ENCODE measurements at places on chromosomes 13 and 19.
A peak's percentile ranks its signal among the peaks of the same experiment; 100 is the strongest.

DNA sequence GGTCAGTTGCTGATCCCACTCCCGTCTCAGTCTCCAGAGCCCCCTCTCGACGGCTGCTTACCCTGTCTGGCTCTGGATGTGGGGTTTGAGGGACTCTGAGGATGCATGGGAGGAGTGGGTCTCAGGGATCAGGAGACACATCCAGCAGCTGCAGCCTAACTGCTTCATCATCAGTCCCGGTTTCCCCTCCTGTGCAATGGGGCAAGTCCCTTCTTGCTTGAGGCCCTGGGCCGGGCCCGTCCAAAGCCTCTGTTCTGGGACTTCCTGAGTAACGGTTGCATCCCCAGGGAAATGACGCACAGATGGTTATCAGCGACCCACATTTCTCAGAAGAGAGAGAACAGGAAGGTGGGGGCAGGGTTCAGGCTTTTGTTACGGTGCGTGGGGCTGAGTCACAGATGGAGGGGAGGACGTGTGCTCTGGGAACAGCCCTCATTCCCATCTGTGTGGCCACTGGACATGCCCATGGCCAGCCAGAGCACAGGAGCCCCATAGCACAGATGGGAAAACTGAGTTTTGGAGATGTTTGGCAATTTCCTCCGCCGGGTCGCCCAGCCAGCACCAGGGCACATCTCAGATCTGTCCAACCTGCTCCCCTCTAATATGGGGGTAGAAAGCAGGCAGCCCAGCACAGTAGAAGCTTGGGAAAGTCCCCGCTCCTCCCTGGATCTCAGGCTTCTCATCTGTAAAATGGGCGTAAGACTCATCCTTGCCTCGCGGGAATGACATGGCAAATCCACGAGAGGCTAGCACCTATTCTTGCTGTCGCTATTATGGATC lies 19.3 kb downstream of the GNA15 start:
- peak; percentile 100 for DNase-seq

- peak; percentile 57 for DNase-seq
These were observed 38.0 kb upstream of the C13orf42 start for GRCh38 chr13:51148952-51149573.

DNA sequence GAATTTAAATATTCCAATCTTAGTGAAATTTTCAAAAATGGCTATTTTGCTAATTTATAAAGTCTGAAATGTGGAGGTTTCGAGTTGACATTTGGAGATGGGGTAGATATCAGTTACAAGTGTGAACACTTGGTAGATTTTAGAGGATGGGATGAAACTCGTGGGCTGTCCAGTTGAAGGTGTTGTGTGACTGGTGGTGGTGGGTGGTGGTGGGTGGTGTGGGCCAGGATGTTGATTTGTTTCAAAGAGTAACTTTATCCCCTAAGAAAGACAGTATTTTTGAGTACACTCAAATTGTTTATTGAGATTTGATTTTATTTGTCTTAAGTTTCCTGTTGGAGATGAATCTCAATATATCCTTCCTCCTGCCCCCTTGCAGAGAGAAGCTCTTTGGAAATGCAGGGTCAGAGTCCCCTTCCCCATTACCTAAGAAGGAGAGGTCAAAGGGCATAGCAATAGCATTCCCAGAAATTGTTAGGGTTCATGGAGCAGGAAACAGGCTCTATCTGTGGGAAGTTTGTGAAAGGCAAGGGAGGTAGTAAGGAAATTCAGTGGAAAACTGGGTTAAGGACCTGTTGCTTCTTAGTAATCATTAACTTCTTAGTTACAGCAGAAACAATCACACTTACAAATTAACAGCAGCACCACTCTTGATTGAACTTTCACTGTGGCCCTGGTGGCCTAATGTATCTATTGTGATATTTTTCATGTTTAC lies 133.6 kb upstream of the RNF113B start:
- DNase-seq, result no peak

DNA sequence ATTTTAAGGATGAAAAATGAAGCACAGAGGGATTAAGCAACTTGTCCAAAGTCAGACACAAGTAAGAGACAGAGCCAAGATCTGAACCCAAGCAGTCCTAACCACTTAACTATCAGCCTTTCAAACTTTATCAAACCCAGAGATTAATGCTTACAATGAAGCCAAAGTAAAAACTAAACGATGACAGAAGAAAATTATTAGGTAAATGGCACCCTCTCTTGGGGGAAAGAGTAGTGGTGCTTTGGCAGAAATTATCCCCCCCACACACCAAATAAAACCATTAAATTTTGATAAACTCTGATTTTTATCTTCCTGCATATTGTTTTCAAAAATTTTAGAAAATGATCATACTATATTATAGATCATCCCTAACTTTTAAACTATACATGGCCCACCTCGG lies 329.2 kb downstream of the SLC7A1 start:
- DNase-seq, result no peak

DNA sequence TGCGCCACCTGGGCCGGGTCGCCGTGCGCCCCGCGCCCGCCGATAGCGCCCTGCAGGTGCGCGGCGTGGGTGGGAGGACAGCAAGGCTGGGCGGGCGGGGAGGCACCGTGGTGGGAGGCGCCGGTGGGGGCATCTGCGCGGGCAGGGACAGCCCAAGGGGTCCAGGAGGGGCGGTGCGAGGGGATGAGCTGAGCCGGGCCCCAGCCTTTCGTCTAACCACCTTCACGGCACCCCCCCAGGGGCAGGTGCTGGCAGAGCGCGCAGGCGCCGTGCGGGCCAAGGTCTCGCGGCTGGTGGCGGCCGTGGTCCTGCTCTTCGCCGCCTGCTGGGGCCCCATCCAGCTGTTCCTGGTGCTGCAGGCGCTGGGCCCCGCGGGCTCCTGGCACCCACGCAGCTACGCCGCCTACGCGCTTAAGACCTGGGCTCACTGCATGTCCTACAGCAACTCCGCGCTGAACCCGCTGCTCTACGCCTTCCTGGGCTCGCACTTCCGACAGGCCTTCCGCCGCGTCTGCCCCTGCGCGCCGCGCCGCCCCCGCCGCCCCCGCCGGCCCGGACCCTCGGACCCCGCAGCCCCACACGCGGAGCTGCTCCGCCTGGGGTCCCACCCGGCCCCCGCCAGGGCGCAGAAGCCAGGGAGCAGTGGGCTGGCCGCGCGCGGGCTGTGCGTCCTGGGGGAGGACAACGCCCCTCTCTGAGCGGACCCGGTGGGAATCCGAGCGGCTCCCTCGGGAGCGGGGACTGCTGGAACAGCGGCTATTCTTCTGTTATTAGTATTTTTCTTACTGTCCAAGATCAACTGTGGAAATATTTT lies 3.1 kb downstream of the KISS1R start:
- no peak for DNase-seq

DNA sequence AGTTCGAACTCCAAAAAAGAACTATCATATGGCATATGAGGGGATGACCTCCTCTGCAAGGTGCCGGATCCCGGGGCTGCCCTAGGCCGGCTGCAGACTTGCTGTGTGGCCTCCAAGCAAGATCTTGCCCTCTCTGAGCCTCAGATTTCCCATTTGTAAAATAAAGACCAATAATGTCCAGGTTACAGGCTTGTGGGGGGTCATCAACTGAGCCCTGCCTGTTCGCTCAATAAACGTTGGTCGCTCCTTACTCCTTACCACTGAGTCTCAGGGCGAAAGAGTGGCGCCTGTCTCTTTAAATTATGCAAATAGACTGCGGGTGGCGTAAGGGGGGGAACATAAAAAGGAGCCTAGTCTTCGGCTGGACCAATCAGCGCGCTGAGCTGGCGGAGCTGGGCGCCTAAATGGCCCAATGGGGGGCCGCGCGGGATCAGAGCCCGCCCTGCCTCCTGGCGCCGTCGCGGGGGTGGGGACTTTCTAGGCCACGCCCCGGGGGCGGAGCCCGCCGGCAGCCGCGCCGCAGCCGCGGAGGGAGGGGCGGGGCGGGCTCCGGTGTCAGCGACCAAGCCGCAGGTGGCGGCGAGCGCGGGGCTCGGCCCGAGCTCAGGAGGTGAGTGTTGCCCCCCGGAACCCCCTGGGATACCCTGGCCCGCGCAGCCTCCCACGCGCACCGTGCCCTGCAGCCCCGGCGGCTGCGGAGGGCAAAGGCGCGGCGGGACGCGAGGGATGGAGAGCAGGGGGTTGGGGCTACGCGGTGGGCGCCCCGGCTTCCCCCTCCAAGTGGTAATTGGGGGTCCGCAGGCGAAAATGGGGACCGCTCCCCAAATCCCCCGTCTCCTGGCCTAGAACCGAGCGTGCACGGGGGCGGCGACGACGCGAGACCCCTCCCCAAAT lies 3.8 kb upstream of the FCHO1 start:
- peak; percentile 95 for DNase-seq

- no peak for DNase-seq
These were observed 10.6 kb upstream of the SOX1 start for GRCh38 chr13:112056284-112056727.

GRCh38 chr13:95676105-95676761 lies 706 bp upstream of the DNAJC3 start:
- DNase-seq, result peak; percentile 48

GRCh38 chr13:77412116-77412635 lies 85.3 kb upstream of the MYCBP2 start:
- no peak for DNase-seq

DNA sequence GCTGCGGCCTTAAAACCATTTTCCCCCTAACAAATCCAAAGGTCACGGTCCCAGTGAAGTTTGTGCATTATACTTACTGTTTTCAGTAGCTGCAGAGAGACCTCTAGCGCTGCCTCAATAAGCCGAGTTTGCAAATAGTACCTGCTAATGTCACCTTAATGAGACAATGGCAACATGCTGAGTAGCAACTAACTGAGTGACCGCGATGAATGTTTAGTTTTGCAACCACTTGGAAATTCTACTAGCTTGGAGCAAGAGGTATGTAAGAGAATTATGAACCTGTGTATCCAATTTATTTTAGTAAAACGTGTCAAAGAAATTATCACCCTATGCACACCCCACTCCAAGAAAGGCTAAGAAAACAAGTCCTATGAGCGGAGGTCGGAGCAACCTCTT lies 1.2 kb downstream of the KPNA3 start:
- DNase-seq, result peak; percentile 25

DNA sequence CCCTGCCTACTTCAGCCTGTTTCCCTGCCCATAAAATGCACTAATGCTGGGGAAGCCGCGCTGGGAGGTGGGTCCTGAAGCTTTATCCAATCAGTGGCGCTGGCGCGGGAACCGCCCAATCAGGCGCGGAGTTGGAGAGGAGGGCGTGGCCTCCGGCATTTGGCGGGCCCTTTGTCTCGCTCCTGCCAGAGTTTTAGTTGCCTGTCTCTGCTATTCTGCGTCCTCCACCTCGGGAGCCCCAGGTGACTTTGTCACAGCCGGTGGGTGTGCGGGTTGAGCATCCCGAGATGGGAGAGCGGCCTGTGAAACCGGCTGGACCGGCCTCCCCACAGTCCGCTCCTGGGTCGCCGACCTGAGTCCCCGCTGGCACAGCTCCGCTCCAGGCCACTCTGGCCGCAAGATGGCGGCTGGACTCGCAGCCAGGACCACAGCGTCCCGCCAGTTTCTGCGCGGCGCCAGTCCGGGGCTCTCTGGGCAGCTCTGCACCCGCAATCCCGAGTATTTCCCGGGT lies 30.7 kb upstream of the ZNF429 start:
- DNase-seq, result peak; percentile 63

- no peak for DNase-seq
These were observed 25.7 kb downstream of the C13orf46 start for GRCh38 chr13:113948034-113948742.

DNA sequence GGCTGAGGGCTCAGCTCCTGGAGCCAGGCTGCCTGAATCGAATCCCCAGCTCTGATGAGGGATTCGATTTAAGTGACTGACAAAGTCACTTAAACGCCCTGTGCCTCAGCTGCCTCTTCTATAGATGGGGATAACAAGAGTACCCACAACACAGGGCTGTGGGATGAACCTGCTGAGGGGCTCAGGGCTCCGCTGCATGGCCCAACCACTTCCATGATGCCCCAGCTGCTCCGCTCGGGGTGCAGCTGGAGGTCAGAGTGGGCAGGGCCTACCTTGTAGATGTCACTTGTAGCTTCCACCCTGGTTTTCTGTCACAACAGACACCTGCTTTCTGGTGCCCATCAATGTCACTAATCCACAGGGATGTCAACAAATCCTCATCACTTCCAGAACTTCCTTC lies 39.2 kb downstream of the STK24 start:
- DNase-seq, result no peak

DNA sequence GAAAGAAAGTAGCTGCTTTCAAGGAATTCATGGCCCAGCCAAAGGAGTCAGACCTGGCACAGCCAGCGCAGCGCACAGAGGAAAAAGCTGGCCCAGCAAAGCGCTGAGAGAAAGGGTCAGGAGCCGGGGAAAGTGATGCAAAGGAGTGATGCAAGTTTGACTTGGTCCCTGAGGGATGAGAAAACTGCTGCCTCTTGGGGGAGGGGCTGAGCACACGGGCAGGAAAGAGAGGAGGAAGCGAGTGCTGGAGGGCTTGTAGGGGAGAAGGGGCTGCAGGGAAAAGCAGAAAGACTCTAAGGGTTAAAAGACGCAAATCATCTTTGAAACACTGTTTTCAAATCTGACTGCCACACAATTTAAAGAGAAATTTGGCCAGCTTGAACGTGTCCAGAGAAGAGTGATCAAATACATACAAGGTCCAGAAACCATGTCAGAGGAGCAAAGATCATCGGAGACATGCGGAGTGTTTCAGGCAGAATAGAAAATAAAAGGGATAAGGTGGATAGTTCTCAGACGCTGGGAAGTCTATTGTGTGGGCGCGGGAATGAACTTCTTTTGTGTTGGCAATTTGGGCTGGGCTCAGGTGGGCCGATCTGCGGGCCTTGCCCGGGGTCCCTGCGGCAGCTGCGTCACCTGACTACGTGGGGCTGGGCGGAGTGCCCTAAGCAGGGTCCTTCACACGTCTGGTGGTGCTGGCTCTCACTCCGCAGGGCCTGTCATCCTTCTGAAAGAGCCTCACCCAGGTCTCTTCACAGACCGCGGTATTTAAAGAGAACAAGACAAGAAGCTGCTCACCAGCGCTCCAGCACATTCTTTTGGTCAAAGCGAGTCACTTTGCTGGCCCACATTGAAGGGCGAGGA lies 18.1 kb downstream of the N4BP2L1 start:
- DNase-seq, result peak; percentile 54

DNA sequence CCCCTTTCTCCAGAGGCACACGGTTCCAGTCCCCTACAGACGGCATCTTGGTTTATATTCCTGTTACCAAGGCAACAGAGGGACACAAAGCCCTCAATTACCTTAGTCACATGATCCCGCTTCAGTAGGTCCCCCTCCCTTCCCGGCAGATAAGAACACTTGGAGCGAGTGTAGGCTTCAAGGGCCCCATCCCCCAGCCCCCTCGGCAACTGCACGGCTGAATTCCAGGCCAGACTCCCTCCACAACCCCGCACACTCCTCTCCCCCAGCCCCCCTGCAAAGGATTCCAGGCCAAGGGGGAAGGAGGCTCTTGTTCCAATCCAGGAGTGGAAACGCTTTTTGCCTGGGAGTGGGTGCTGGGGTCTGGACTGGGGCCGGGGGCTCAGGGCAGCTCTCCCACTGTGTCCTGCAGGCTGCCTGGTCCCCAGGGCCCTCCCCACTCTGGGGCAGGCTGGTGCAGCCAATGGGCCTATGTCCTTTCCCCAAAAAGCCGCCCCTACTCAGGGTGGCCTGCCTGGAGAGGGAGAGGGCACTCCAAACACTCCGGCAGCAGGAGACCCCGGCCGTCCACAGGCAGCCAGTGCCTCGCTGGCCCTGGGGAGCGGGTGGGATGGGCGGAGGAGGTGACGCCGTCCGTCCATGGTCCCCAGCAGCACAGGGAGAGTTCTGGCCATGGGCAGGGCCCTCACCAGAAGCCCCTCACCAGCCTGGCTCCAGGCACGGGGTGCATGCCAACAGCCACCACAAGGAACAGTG lies 62.6 kb downstream of the MLLT1 start:
- DNase-seq, result no peak

GRCh38 chr13:97228850-97229521 lies 6.9 kb downstream of the MBNL2 start:
- DNase-seq, result peak; percentile 40
